ENCODE measurements at places on chromosomes 11 and 22.

- no peak for DNase-seq
Observed at GRCh38 chr11:86818462-86819192, 18.3 kb downstream of the PRSS23 start.

GRCh38 chr11:79296141-79296540 lies 144.7 kb downstream of the TENM4 start:
- no peak for DNase-seq

- no peak for DNase-seq
Observed at GRCh38 chr11:78497293-78497692, 77.4 kb downstream of the NARS2 start.

DNA sequence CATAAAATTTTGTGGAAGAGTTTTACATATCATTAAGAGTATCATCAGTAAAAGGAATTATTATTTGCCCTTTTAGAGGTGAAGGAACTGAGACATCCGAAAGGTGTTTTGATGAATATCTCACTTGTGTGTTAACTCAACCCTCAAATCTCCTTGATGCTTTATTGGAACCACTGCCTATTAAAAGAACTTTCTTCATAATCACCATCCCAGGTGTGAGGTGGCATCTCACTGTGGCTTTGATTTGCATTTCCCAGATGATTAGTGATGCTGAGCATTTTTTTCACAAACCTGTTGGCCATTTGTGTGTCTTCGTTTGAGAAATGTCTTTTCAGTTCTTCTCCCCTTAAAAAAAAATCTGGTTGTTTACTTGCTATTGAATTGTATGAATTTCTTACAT lies 134.0 kb upstream of the SYN3 start:
- no peak for DNase-seq

DNA sequence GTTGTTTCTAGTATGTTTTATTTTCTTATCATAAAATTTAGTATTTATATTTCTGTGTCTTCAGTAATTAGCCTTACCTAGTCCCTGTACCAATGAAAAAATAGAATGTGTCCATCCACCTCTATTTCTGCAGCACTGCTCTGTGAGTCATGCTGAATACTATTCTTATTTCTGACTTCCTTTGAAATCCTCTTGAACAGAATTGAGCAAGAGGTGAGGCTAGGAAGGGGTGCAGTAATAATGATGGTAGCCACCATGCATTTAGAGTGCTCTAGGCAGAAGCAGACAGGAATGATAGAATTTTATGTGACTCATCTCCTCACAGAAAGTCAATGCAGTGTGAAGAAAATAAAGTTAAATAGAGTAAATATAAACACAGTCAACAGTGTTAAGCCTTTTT lies 60.0 kb downstream of the OR10A6 start:
- DNase-seq, result no peak

- DNase-seq, result no peak
Observed at GRCh38 chr22:19113429-19113828, 8.8 kb downstream of the DGCR2 start.

DNA sequence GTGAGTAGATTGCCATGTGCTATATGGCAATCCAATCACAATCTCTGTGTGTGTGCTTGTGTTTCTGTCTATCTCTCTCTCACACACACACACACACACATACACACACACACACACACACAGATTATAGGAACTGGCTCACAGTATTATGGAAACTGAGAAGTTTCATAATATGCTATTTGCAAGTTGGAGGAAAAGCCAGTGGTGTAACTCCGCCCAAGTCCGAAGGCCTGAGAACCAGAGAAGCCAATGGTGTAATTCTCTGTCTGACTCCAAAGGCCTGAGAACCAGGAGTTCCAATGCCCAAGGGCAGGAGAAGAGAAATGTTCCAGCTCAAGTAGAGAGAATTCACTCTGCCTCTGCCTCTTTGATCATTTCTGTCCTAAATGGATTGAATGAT lies 37.2 kb downstream of the GLYATL2 start:
- no peak for DNase-seq

DNA sequence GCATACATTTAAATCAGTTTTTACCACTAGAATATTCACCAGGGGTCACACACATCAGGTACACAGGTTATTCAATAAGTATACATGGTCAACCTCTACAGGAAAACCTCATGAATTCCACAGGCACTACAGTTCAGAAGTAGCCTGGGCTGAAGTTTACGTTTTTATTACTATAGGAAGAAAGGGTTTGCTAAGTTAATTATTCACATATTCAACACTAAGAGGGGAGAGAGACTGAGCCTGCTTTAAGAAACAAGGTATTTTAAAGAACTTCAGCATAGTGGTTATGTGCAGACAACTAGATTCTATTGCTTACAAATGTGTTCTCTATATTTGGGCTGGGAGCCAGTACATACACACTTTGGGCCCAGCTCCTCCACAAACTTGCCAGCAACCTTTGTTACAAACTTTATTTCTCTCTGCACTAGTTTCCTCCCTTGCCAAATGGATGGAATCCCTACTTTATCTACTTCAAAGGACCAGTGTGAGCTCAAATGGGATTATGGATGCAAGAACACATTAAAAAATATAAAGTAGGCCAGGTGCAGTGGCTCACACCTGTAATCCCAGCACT lies 31.9 kb downstream of the IL18BP start:
- no peak for DNase-seq

DNA sequence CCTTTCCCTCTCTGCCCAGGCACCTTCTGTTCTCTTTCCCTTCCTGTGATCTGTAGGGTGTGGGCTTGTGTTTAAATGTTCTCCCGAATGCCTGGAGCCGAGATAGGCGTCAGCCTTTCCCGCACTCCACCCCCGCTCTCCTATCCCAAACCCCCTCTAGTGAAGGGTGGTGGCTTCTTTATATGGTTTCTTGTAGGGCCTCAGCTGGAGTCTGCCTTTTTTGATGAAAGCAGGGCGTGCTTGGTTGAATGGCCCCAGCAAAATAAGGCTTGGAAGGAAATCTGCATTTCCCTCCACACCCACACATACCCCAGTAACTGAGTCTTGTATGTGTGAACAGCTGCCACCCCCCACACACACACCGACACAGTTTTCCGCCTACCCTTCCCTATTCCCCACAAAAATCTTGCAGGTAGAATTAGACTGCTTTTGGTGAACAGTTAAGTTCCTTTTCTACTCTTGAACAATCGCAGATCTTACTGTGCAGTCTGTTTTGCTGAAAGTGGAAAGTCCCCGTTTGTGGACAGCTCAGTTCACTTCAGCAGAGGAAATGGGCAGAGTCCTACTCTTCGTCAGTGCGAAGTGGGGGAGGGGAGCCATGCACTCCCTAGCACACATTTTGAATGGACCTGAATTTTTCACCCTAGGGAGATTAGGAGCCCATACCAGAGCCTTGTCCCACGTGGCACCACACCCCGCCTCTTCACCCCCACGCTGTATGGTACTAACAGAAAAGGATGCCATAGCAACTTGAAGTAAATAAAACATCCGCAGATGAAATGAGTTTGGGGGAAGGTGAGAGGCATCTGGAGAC lies 25.5 kb upstream of the GRK2 start:
- DNase-seq, result peak; percentile 84

- DNase-seq, result no peak
Observed at GRCh38 chr11:87007963-87008362, 29.8 kb upstream of the TMEM135 start.

GRCh38 chr11:129960216-129961214 lies 42.1 kb downstream of the PRDM10 start:
- DNase-seq, result peak; percentile 44

Measured in stimulated activated naive B cell treated with anti-CD40 and anti-IgM and Interleukin-4, amounts not matched to agents 10 μg/mL and 1 μg/mL and 100 μg/mL, for 72 hours (primary cell).